ENCODE measurements at places on chromosomes 2 and 18.

DNA sequence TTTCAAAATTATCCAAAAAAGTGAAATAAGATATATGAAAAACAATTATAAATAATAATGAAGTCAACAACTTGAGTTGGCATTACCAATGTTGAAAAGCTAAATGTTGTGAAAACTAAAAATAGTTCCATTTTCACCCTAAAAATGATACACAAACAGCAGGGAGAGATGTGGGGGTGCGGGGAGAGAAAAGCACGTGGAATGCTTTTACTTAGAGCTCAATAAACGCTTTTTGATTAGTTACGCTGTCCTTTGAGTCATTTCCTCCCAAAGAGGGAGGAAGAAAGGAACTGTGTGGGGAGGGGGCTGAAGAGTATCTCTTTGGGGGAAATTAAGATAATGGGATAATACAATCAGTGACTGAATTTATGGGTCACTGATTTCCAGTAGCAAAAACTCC lies 29.2 kb downstream of the ZNF521 start:
- no peak for DNase-seq

DNA sequence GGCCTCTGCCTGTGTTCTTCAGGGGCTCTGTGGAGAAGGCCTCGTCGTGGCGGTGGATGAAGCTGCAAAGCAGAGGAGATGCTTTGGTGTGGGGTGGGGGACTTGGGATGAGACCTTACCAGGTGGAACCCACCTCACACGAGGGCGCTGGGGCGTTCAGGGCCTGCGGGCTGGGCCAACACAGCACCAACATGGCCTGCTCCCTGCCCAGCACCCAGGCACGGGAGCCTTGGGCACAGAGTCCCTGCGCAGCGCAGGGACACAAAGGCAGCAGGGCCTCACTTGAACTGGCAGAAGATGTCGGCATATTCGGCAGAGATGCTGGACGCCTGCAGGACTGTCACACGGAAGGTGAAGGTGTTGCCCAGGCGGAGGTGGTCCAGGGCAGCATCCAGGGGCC lies 53.8 kb downstream of the AQP12A start:
- no peak for DNase-seq

DNA sequence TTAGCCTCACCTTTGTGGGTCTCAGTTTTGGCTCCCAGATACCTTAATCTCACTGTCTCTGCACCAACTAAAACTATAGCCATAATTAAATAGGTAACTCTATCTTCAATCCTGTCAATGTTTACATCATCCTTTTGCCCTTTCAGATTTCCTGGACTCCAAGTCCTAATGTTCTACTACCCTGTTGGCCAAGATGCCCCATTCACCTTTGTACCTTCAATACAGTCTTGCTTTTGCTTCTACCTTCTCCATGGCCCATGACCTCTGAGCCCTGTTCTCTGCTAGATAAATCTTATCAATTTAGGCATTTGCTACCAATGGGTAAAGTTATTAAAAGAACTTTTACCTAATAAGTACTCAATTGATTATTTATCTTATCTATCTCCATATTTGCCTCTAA lies 635.5 kb downstream of the ARHGAP15 start:
- no peak for DNase-seq

GRCh38 chr2:205267323-205267722 lies 415.0 kb upstream of the NRP2 start:
- DNase-seq = no peak

GRCh38 chr2:170887496-170887895 lies 41.6 kb upstream of the GORASP2 start:
- no peak for DNase-seq

DNA sequence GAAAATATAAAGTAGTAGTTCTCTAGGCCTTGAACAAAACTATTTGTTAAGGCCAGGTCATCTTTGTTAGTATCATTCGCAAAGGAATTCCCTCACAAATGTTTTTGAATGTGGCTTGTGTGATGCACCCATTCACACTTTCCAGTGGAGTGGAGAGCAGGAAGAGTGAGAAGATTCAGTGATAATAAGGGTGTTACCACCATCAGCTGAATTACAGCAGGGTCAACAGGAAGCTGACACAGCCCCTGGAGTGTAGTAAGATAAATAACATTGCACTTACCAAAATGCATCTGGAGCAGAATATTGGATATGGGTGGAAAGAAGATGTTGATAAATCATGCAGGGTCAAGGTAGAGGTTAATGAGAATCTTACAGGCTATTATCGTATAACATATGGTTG lies 231.0 kb downstream of the DSC3 start:
- DNase-seq = no peak
